ENCODE measurements at places on chromosomes 11 and 22.

DNA sequence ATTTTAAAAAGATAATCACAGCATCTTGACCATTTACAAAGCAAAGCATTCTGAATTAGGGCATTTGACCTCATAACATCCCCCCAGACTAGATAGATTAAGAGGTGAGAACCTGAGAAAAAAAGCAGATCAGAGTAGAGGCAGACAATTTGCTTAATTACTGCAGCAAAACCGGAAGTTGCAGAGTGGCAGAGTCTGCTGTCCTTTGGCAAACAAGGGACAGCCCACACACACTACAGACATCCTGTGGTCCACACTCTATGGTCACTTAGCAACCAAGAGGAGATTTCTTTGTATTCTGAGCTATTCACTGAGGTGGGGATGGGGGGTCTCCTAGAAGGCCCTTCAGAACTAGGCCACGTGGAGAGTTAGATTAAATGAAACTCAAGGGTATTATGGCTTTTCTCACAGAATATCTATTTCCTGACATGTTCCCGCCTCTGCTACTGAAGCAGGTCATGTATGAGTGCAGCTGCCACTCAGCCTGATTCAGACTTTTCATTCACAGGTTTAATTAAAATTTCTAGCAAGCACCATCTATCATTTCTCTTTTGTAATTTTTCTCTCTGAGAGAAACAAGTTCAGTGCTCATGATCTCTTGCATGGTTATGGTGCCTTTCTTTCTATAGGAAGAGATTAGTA is 48.5 kb downstream of the SVIP start:
- DNase-seq = no peak

GRCh38 chr22:31488988-31489617 is 539 bp downstream of the EIF4ENIF1 start:
- DNase-seq = peak; percentile 9

GRCh38 chr11:62577046-62577714 is 3.5 kb upstream of the EEF1G start:
- DNase-seq = no peak

- no peak for DNase-seq
Measured at GRCh38 chr11:83648610-83649527, 362.7 kb upstream of the CCDC90B start.

DNA sequence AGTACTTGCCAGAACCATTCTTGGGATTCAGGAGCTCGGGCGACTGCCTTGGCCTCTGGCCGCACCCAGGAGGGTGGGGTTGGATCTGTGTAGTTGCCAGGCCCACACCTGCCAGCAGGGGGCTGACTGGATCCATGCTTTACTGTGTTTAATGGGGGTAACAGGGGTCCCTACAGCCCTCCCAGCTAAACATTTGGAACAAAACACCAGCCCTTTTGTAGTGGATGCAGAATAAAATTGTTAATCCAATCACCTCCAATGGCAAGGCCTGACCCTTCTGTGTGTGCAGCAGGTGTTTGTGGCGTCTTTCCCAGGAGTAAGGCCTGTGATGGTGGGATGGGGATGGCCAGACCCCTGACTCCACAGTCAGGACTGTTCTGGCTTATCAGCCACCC is 22.5 kb downstream of the SUN2 start:
- DNase-seq = no peak

DNA sequence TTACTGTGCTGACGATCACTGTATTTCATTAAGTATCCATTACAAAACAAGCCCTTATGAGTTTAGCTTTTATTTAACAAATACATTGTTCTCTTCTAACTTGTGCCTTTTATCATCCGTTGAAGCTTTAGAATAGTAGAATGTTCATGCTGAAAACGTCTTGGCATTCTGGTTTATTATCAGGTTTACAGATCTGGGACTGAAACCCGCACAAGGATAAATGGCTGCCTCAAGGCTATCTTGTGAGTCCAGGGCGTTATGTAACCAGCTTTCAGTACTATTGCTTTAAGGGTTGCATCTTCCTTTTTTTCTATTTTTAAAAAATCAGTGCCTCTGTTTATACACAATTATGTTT is 66.6 kb upstream of the PRODH start:
- no peak for DNase-seq

- DNase-seq = peak; percentile 91
Measured at GRCh38 chr22:38034278-38034882, 22.8 kb upstream of the PICK1 start.

DNA sequence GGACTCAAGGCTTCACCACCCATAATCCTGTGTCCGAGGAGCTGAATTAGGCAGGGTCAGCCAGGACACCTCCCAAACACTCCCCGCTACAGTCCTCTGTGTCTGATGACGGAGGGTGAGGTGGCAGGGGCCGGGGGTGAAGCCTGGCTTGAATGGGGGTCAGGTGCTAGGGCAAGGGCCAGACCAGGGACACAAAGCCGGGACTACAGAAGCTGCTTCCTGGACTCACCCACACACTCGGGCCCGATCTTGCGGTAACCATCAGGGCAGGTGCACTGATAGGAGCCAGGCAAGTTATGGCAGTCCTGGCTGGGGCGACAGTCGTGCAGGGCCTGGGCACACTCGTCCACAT is 2.3 kb downstream of the EFEMP2 start:
- no peak for DNase-seq

- no peak for DNase-seq
Measured at GRCh38 chr11:109964487-109964886, 128.7 kb upstream of the ZC3H12C start.

DNA sequence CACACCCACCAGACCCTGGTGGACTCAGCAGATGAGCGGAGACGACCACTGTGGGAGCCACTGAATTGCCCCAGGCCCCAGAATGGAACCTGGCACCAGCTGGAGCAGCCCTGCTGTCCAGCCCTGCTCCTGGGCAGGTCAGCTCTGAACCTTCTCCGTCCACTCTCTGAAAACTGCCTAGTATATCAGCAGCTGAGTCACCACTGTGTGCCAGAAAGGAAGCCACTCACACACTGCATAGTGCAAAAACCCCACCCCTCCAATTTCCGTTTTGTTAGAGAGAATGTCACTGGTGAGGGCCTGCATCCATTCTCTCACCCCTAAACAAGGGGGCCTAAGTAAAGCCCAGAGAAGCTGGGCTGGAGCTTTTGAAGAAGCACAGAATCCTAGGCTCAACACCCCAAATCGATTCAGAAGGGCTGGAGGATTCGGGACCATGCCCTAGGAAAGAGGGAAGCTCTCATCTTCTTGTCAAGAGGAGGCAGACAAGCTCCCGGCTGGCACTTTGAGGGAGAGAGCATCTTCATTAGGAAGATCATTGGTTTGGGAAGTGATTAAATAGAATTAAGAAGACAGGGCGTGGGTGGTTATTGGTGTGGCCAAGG is 44.5 kb downstream of the GALNT18 start:
- DNase-seq = peak; percentile 33

GRCh38 chr11:65290448-65291165 is 24.1 kb upstream of the CDC42EP2 start:
- peak; percentile 98 for DNase-seq

GRCh38 chr11:60029015-60029632 is 11.1 kb upstream of the OOSP2 start:
- DNase-seq = no peak

DNA sequence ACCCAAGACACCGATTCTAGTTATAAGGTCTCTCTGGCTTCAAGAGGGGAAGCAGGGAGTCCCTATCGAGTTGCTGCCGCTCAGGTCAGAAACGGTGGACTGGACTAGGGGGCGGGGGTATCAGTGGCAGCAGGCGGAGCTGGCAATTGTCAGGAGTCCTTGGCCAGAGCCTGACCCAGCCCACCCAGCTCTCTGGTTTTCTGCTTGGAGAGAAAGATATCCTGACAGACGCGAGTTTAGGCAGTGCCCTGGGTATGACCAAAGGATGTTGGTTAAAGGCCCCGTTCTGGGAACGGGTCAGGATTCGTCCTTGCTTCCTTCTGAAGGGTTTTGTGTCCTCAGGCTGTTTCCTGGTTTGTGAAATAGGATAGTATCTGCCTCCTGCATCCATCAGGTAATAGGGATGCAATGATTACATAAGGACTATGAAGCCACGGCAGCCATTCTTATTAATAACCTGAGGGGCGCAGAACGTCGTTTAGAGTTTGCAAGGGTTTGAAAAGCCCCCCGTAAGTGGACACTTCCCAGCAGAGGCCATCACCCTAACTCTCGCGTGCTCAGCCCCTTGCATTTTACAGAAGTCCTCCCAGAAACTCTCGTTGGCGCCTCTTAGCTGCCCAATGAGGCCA is 700 bp upstream of the DEPDC5 start:
- DNase-seq = no peak

GRCh38 chr11:45726493-45727054 is 61.2 kb upstream of the CHST1 start:
- no peak for DNase-seq

GRCh38 chr22:44570476-44571445 is 72.7 kb upstream of the RTL6 start:
- no peak for DNase-seq

All from brain microvascular endothelial cell (primary cell).